ENCODE measurements at places on chromosomes 2 and 18.

DNA sequence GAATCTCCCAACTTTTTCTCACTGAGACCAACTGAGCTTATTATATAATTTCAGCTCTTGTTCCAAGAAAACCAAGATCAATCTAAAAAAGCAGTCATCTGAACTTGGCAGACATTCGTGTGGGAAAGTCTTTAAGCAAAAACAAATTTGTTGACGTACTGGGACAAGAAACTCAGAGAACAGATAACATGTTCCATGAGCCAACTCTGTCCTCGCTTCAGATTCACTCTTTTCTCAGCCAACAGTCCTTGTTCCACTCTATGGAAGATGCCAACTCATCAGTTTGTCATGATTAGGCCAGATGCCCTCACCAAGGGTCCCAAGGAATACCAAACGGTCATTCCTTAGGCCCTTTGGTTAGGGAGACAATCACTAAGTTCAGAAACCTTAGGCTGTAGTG lies 224.2 kb upstream of the CTAGE1 start:
- DNase-seq = no peak

- DNase-seq = no peak
These were observed 89.6 kb upstream of the UBE2E3 start for GRCh38 chr2:180890781-180891180.

GRCh38 chr2:113219889-113220641 lies 46.3 kb downstream of the PSD4 start:
- no peak for DNase-seq

DNA sequence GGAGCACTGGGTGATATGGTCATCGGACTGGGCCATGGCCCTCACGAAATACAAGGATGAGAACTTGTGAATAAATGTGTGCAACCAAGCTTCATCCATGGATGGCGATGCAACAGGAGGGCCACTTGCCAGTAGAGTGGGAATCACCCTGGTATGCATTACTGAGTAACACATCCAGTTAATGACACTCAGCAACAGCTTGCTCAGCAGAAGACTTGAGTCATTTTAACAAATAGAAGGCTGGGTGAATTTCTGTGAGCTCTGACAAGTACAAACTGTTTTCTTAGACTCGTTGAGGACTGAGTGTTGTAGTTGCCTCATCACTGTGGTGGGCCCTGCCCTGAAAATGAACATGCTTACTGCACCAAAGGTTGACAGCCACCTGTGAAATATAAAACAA lies 221.6 kb downstream of the NCKAP5 start:
- no peak for DNase-seq

DNA sequence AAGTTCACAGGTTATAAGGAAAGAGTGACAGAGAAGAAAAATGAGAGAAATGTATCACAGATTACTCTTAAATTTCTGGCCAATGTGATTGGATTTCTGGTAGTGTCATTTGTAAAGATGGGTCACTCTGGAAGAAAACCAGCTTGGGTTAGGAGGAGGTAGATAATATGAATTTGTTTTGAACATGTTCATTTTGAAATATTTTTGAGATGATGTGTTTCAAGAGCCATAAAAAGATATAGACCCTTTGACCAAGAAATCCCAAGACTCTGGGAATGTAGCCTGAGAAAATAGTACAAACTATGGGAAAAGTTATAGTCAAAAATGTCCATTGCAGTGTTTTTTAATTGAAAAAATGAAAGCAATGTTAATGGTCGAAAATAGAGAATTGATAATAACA lies 70.7 kb downstream of the CALCRL start:
- DNase-seq = no peak

DNA sequence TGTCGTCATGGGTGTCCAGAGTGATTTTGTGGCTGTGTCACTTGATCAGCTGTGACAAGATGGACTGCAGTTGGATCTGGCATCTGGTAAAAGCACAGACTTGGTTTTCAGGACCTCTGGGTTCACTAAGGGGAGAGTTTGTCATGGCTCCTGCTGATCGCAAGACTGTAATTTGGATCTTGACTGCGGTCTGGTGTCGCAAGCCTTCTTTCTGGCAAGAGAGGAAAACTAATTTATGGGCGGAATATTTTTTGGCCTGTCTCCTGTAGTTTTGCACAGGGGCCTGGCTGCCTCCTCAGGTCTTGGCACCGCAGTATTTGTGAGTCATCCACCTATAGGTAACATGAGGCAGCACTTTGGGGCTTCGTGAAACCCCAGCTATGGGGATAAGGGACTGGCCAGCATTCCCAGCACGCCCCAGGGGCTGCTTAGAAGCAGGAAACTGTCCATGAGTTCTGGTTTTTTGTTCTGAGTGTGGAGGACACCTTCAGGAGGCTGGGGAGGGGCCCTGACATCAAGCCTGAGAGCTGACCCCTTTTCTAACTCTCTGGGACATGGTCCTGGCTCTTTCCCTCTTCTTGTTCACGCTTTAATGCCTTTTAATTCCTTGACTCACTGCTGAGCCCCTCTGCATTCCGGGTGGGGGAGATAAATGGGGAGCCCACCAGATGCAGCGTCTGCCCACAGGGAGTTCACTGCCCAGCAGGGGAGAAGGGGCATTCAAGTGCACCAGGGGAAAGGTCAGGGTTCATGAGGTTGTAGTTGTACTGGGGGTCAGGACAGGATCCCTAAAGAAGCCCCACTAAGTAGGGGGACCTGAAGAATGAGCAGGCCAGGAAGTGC lies 12.2 kb downstream of the SH3BP4 start:
- DNase-seq = no peak

DNA sequence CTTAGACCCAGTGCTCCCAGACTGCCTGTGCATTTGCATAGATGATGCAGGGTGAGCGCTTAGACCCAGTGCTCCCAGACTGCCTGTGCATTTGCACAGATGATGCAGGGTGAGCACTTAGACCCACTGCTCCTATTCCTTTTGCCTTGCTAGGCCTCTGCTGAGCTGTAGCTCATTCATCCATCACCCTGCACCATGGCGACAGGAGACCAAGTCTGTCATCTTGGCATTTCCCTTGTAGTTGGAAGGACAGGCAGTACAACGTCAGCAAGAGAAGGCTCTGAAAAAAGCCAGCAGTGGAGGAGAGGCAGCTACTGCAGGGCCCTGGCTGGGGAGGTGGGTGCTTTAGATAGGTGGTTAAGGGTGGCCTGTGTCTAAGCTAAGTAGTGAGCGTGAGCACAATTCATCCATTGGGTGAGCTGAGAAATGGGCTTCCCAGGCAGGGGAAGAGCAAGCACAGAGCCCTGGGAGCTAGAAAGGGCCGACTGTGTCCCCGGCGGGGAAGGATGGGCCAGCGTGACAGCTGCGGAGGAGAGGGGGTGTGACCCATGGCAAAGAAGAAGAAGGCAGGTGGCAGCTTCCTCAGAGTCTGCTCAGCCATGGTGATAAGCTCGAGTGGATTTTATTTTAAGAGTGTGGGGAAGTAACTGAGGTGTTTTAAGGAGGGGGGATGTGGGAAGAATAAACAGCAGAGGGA lies 108.8 kb downstream of the LPIN1 start:
- no peak for DNase-seq

DNA sequence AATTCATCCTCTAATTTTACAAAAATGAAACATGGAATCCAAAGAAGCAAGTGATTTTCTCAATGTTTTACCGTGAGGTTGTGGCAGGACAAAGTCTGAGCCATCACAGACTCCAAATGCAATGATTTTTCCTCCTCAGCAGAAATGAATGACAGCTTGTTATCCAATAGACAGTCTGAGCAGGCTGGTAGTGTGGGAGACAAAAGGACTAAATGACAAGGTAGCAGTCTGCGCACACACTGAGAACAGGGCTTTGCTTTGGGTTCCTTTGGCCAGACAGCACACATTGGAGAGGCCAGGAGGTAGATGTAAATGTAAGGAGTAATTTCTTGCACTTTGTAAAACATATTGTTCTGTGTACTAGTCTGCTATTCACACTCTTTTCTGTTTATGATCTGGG lies 50.3 kb upstream of the RGPD4 start:
- no peak for DNase-seq

Data from stimulated activated CD8-positive, alpha-beta memory T cell treated with anti-CD3 and anti-CD28 coated beads, Interleukin-2, amount 100 ng/mL, for 48 hours (primary cell).